ENCODE measurements at places on chromosomes 5 and 9.
A peak's percentile ranks its signal among the peaks of the same experiment; 100 is the strongest.

DNA sequence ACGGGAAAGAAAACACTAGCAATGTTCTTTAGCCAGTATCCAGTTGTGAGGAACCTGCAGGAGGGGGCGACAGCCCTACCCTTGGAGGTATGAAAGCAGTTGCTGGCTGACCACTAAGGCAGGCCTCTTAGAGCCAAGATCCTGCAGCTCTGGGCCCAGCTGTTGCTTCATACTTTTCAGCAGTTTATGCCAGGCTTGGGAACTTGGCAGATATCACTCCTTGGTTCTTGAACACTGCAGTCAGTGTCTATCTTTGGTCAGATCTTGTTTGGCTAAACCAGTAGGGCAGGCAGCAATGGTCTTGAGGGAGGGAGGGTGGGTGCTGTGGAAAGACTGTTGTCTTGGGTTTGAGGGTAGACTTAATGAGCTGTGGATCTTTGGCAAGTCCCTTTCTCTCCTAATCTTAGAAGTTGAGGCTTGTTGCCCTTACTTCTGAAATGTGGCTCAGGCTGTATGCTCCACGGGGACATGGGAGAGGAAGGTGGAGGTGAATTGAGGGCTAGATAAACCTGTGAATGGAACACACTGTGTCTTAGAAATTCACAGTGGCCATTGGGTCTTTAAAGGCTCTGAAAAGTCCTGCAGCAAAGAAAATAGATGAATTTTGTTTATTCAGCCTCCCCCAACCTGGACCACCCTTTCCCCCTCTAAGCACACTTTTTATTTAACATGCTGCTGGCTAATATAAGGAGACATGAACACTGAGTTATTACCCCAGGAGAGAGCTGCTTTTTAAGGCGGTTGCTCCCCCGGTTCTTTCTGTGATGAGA is 37.5 kb downstream of the ZNF618 start:
- DNase-seq = no peak

GRCh38 chr9:137195525-137196220 is 4.9 kb downstream of the TPRN start:
- DNase-seq = no peak

DNA sequence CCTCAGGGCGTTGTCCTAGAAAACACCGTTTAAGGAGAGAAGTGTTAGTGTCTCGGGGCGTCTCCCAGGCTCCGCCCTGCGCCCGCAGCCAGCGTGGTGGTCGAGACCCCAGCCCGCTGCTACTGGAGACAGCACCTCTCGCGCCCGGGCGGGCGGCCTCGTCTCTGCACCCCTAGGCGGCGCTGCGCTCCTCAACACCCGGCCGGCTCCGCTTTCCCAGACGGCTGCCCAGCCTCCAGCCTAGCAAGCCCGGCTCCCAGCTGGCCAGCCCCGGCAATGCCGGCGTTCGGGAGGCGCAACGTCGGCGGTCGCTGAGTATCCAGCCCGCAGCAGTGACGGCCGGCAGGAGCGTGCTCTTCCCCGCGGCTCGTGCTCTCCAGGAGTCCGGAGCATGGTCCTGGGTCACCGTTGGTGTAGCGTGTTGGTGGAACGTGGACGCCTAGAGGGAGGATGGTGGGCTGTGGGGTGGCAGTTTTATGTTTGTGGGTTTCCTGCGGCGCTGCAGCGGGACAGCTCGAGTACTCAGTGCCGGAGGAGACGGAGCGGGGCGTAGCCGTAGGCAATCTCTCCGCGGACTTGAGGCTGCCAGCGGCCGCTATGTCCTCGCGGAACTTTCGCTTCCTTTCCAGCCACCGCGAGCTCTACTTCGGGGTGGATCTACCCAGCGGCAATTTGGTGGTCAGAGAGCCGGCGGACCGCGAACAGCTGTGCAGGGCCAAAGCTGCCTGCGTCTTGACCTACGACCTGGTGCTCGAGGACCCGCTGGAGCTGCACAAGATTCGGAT is 536 bp downstream of the PCDHAC1 start:
- peak; percentile 1 for DNase-seq

GRCh38 chr5:158921441-158922262 is 178.1 kb downstream of the EBF1 start:
- DNase-seq = no peak

DNA sequence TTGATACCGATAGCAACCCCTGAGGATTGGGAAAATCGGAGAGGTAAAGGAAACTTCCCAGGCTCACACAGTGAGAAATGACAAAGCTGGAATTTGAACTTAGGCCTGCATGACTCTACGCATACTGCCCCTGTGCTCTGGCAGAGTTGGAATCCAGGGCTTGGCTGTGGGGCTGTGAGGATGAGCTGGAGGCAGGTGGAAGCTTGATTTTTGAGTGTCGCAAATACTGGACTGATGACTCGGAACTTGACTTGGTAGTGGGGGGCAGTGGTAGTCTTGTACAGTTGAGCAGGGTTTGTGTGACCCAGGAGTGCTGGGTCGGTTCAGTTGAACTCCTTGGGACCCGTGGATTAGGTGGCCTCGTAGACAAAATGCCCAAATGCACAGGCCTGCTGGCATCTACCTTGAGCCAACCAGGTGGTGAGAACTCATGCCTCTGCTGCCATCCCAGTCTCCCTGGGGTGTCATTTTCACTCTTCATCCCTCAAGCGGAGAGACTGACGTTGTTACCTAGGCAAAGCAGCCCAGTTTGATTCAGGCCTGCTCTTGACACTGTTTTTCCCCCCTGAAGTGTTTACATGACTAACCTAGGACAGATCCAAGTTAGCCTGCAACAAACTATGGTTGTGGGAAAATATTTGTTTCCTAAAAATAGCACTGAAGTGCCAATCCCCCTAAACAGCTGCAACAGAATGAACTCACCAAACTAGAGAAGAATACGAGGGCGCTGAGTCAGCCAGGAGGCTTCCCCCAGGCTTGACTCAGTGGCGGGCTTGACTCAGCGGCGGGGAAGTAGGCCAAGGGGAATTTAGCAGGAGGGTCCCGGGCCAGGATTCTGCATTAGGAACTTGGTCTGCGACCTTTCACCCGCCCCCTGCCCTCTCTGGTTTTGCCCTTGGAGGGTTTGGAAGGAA is 45.7 kb upstream of the ORM1 start:
- no peak for DNase-seq

- no peak for DNase-seq
Measured at GRCh38 chr5:31047007-31047406, 146.5 kb upstream of the CDH6 start.
